Stimulated activated CD4-positive, alpha-beta T cell treated with anti-CD3 and anti-CD28 coated beads, Interleukin-4, amount 100 ng/mL, for 48 hours (primary cell): ENCODE measurements at places on chromosomes 6 and 20.

DNA sequence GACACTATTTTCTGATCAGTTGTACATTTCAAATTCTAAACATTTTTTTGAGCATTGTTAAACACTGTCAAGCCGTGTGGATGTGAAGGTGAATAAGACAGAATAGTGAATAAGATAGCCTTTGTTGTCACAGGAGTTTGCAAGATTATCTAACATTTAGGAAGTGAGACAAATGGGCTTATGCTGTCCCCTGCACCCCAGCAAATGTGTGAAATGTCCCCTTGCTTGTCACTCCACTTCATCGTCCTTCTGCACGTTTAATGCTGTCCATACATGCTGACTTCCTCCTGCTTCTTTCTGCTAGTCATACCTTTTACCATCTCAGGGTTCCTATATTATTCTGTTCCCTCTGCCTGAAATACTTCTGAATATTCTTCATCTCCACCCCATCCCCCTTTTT, 62.6 kb downstream of the CBFA2T2 start:
- DNase-seq, result no peak

- no peak for DNase-seq
These were observed 28.8 kb upstream of the DDR1 start for GRCh38 chr6:30855429-30856075.

DNA sequence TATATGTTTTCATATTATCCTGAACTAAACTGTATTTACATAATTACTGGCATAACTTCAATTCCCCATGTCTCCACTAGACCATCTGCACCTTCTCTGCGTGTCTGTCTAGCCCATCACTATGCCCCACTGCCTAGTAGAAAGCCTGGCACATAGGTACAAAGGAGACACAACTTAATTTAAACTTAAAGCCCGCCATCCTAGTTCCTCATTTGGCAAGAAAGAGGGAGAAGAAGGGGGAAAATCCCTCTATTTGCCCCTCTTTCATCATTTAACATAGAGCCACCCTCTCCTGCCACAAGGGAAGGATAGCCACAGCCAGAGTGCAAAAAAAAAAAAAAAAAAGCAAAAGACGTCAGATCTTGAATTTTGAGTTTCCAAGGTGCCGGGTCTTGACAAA, 1.8 kb downstream of the PKIG start:
- no peak for DNase-seq

DNA sequence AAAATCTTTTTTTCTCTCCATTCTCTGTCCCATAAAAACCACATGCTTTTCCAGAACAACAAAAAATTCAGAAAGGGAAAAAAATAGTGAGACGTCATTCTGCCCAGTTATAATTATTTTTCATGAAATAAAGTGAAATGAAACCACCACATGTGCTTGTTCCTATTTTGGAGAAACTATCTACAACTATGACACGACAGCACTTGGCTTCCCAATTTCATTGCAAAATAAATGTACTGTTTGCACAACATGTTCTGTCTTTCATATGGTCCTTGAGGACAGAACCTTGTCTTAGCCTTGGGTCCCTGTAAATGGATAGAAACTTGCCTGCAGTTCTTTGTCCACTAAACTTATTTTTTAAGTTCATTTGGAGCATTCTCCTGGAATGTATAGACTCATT, 5.6 kb upstream of the MAN1A1 start:
- DNase-seq, result no peak

DNA sequence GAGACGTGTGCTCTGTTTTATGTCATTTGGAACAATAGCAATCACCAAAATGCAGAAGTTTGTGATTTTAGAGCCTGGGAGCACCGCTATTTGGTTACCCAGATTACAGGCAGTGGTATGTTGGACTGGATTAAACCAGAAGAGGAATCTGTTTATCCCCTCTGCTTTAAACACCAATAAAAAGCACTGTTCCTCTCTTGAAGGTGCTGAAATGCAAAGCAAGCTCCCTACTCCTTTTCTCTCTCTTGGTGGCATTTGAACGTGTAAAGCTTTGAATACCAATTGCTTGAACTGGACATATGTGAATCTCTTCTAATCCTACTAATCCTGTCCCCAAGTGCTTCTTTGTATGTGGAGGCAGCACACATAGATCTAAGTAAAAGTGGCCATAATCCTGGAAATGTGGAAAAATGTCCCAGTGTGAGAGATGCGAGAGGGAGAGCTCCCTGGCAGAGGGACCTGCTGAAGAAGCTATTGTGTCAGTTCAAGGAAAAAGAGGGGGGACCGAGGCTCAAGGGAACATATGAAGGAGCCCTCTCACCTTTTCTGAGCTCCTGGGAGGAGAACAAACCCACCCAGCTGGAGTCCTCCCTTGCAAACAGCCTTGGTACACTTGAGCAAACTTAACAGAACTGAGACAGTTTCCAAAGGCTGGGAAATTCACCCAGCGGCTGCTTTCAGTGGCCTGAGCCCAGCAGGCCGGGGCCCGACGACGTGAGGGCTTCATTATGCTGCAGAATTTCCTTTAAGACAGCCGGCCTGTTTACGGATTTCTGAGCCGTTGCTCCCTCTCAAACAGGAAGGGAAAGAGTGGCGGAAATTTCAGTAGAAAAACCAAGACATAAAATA, 18.8 kb upstream of the OLIG3 start:
- no peak for DNase-seq

DNA sequence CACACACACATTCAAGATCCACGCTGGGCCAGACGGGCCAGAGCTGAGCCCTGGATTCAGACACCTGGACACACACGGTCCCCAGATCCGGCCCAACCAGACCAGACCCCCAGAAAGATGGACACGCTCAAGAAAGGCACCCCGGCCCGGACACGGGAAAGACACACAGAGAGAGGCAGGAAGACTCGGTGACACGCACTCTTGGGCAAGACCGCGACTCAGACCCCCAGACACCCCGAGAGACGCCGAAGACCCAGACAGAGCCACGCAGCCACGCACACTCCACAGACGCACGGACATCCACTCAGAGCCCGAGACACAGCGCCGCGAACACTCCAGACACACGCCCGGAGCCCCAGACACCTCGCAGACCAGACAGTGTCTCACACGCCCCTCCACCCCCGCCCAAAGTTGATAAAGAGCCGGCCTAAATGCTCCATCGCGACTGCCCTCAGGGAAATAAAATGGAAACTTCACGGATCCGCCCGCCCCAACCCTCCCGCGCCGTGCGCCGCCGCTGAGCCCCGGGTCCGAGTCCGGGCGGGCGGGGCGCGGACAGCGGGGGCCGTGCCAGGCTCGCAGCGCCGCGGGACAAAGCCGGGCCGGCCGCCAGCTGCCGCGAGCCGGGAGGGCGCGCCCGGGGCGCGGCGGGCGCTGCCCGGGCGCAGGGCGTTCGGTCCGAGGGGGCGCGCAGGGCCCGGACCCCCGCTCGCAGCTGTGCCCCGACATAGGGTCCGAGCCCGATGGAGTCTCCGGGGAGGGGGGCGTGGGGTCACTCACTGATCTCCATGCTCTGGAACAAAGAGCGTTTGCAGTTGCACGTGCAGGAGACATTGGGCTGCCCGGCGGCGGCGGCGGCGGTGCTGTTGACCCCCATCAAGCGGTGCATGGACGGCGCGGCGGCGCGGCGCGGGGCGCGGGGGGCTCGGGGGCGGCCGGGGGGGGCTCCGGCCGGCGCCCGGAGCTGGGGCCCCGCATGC, 831 bp downstream of the PMEPA1 start:
- DNase-seq, result no peak

DNA sequence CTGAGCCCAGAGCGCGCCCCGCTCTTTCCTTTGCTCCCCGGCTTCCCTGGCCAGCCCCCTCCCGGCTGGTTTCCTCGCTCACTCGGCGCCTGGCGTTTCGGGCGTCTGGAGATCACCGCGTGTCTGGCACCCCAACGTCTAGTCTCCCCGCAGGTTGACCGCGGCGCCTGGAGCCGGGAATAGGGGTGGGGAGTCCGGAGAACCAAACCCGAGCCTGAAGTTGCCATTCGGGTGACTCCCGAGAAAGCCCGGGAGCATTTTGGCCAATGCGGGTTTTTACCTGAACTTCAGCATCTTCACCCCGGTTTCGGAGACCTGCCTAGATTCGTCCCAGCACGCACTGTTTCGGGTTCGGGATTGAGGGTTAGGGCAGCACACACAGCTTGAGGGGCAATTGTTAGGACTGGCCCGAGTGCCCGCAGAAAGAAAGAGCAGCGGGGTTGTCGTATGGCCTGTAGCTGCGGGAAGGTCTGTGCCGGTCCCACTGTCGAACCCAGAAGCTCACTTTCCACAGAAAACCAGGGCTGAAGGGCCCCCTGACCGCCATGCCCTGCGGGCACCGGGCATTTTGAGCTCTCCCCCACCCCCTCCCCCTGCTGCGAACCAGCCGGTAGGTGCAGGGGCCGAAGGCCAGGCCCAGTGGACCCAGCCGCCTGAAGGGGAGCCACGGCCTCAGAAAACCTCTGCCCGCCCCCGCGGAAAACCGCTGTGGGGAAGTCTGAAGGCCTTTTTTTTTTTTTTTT, 2.1 kb downstream of the FOXP4 start:
- peak; percentile 40 for DNase-seq

DNA sequence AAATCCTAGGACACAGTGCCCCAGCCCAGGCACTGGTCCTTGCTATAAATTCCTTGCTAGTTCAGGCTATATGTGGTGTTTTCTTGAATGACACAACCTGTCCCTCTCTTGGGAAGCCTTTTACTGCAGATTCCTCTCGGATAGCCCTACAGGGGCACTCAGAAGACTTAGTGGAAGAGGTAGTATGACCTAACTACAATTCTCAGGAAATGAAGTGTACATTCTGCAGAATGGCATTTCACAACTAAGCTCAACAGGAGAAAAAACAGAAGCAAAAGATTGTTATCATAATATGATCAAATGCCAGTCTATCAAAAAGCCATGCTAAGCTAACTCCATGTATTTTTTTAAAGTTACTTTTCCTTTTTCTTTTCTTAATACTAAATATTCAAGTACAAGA, 66.3 kb upstream of the FBXL4 start:
- DNase-seq, result no peak

GRCh38 chr6:168111911-168112310, 32.9 kb upstream of the FRMD1 start:
- no peak for DNase-seq

- no peak for DNase-seq
These were observed 55.7 kb upstream of the FERMT1 start for GRCh38 chr20:6178537-6178936.

DNA sequence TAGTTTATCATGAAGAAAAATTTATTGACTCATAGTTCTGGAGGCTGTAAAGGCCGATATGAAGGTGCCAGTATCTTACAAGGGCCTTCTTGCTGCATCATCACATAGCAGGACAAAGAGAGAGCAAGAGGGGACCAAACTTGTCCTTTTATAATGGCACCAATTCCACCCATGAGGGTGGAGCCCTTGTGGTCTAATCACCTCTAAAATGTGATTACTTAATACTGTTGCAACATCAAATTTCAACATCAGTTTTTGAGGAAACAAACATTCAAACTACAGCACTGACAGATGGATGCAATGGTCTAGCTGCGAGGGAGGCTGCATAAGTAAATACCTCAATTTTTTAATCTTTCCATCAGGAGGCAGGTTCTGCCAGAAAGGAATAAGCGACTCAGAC, 76.7 kb upstream of the LAMA2 start:
- no peak for DNase-seq

GRCh38 chr6:166924531-166924930, 31.8 kb downstream of the RNASET2 start:
- no peak for DNase-seq

- no peak for DNase-seq
These were observed 194.5 kb upstream of the CDYL start for GRCh38 chr6:4581468-4582385.

- DNase-seq, result no peak
These were observed 32.3 kb upstream of the HLA-A start for GRCh38 chr6:29909985-29910384.

DNA sequence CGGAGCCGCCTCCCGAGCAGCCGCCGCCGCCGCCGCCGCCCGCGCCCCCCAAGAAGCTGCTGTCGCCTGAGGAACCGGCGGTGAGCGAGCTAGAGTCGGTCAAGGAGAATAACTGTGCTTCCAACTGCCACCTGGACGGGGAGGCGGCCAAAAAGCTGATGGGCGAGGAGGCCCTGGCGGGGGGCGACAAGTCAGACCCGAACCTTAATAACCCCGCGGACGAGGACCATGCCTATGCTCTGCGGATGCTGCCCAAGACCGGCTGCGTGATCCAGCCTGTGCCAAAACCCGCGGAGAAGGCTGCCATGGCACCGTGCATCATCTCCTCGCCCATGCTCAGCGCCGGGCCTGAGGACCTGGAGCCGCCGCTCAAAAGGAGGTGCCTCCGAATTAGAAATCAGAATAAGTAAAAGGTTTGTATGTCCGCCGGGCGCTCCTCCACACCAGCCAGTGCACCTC, 145.2 kb downstream of the SOBP start:
- DNase-seq, result no peak

GRCh38 chr6:118141211-118141610, 234.1 kb downstream of the SLC35F1 start:
- no peak for DNase-seq
